ENCODE measurements at places on chromosomes 13 and 19.

- no peak for DNase-seq
Observed at GRCh38 chr19:50192463-50193211, 10.8 kb upstream of the MYH14 start.

DNA sequence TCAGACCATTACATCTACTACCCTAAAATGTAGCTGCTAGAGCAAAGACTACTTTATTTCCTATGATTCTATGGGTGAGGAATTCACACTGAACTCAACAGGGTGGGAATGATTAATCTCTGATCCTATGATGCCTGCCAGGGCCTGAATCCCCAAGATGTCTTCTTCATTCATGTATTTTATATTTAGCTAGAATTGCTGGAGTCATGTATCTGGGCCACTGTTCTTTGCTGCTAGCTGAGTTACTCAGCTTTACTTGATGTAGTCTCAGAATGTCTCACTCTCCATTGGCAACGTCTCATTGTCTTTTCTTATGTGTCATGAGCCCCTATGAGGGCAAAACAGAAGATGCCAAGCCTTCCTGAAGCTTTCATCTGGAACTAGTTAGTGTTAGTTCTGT lies 21.1 kb downstream of the ZNF582 start:
- no peak for DNase-seq

DNA sequence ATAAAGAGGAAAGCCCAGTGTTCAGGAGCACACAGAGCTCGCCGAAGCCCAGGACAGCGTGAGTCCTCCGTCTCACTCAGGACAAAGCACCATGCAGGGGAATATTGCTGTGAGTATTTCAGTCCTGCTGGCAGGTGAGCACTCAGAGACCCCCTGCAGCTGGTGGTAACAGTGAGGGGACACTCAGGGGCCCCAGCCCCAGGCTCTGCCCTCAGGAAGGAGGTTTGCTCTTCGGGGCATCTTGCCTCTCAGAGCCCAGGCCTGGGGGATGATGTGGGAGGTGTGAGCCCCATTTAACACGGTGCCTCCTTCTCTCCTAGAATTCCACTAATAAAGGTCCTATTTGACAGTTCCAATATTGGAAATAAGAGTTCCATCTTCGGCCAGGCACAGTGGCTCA lies 14.8 kb downstream of the LILRA1 start:
- no peak for DNase-seq

- DNase-seq: no peak
Observed at GRCh38 chr19:22332924-22333323, 46.7 kb downstream of the ZNF729 start.

- no peak for DNase-seq
Observed at GRCh38 chr19:48867746-48868113, 687 bp downstream of the PLEKHA4 start.

All from activated CD4-positive, CD25-positive, alpha-beta regulatory T cell (primary cell).